ENCODE measurements at places on chromosomes 2 and 18.

DNA sequence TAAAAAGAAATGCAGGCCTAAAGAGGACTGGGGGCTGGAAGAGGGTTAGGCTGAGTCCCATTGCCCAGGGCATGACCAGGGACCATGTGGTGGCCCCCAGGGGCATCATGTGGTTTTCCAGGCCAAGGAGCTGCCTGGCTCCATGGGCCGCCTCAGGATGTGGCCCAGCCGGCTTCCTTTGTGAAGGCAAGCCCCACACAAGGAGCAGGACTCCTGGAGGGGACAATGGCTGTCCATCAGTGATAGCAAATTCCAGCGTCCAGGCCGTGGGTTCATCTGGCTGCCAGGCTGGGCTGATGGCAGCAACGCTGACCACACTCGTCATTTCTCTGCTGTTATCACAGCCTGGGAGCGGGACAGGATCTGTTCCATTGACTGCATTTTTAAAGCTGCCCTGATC lies 82.5 kb downstream of the GBX2 start:
- no peak for DNase-seq

DNA sequence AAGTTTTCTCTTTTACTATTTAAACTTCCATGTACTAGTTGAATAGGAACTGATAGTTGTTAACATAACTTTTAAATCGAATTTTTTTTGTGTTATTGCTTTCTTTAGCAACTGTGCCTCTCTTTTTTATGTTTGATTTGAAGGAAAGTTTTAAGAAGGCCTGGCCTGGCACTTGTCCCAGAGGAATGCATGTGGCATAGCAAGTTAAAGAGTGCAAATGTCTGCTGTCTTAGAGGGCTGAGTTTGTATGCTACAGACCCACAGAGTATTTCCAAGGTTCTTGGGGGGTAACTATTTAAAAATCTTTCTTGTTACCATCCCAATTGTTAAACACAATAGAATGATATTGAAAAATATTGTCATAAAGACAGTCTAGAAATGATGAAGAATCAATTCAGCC lies 47.0 kb downstream of the MTCL1 start:
- DNase-seq = no peak

DNA sequence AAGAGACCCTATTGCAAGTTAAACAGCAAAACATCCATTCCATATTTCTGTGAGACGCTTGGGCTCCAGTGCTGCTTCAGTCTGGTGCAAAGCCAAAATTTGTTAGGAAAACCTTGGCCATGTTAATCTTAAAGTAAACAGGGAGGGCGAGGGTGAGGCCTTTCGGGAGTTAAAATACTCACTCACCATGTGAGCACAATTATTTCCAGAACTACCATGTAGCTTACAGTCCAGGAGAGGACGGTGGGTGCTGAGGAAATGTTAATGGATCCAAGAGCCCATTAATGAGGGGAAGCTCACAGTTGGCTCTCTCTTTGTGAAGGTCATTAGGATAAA lies 286.4 kb downstream of the SLC8A1 start:
- peak; percentile 90 for DNase-seq

DNA sequence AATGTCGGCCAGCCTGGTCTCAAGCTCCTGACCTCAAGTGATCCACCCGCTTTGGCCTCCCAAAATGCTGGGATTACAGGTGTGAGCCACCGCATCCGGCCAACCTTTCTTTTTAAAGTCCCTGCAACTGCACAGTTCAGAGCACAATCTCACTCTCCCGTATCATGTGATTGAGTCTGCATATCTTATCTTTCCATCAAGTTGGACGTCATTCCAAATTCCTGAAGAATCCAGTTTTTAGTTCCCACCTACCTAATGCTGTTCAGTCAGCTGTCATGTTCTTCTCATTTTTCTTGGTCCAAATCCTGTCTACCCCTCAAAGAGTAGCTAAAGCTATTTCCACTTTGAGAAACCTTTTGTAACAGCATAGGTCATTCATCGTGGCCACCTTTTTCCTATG lies 110.8 kb upstream of the FBXO11 start:
- DNase-seq = no peak

DNA sequence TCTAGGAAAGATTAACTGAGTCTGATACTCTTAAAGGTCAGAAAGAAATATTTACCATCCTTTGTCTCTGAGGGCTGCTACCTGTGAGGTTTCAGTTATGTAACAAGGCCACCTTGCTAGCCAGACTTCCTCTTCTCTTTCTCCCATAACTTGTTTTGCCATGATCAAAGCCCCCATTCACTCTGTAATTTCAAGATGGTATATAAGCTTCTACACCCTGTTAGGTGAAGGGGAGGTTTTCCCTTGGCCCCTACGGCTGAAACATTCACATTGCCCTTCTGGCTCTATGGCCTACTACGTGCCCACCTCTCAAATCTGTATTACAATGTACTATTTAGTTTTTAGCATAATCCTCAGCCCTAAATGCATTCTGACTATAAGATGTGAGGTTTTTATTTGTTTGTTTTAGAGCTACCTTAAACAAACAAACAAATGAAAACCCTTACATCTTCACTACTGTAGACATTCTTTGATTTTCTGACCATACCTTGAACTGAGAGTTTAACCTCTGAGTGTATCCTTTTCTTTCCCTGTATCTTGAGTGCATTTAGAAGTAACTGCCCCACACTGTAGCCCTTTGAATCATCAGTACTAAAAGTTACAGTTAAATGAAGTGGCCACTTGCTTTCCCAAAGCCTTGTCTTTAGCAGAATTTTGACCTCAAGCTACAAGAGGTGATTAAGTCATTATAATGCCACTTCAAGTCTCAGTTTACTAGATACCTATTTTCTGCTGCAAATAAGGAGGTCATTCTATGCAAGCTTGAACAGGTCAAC lies 332.2 kb downstream of the SOCS6 start:
- no peak for DNase-seq

DNA sequence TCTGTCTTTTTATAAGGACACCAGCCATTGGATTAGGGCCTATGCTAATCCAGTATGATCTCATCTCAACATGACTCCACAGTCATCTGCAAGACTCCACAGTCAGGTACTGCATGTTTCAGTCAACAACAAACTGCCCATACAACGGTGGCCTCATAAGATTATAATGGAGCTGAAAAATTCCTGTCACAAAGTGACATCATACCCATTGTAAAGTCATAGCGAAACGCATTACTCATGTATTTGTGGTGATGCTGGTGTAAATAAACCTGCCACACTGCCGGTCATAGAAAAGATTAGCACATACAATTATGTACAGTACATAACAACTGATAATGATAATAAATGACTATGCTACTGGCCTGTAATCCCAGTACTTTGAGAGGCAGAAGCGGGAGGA lies 102.2 kb downstream of the TEX51 start:
- DNase-seq = no peak

DNA sequence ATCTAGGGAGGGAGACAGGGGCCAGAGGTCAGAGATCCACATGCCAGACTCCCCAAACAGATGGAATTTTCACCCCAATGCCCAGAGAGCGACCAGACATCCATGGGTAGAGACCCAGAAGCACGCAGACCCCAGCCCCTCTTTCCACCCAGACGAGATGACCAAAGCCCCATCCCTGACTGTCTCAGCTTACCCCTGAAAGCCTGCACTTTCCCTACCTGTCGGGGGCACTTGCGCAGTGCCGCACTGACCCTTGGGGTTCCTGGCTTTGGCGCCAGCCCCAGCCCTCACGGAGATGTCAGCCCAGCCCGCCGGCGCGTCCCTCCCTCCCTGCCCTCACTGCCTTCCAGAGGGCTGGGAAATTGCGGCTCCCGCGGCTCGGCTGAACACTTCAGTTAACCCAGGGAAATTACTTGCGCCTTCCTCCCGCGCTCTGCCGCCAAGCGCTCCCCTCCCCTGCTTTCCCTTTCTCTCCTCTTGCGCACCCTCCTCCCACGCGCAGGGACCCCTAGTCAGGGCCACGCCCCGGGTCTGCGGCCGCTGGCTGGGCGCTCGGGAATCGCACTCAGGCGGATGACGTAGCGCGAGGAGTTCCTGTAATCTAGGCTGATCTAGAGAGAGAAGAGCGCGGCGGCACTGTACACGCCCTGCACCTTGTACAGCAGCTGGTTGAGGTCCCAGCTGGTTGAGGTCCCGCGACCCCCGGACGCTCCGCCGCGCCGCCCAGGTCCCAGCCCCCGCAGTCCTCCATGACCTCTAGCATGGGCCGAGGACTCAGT lies 12.0 kb downstream of the ALPG start:
- no peak for DNase-seq

GRCh38 chr2:101337877-101338276 lies 29.4 kb upstream of the RNF149 start:
- DNase-seq = no peak

GRCh38 chr18:39453356-39453755 lies 1887.8 kb upstream of the CELF4 start:
- no peak for DNase-seq

DNA sequence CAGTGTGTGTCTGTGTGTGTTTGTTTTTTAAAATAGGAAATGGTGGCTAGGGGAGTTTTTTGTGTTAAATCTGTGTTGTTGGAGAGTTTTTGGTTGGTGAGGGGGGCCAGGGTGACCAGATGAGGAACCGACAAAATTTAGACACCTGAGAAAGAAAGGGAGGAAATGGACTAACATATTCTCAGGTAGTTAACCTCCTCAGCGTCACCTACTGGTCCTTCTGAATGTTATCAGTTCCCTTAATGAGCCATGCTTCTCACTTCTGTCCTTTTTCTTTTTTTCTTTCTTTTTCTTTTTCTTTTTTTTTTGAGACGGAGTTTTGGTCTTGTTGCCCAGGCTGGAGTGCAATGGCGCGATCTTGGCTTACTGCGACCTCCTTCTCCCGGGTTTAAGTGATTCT lies 107.0 kb downstream of the FMNL2 start:
- DNase-seq = no peak

DNA sequence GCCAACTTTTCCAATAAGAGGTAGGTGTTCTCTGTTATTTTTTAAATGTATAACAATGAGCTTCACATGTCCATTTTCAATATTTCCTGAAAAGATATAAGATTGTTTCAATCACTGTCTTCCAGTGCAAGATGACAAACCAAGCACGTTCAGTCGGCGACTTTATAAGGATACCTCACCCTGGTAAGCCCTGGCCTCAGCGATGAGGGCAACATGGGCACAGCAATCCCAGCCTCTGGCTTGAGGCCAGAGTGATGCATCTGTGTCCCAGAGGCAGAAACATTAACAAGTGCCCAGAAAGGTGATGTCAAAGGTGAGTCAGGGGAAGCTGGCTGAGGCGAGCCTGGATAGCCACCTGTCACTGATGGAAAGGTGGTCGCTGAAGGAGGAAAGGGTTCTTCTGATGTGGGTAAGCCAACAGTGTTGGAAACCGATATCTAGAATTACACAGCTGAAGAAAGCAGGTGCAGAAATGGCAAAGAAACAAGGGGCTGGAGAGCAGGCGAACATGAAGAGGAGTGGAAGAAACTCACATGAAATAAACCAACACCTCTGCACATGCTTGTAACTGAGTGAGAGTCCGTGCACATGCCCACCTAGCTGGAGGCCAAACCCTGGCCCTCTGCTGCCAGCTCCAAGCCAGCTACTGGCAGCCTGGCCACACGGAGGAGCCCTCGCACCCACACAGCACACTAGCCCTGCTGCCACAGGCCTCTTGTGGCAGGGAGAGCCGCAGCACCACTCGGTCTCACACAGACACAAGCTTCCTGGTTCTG lies 65.5 kb downstream of the FBXO15 start:
- peak; percentile 76 for DNase-seq

DNA sequence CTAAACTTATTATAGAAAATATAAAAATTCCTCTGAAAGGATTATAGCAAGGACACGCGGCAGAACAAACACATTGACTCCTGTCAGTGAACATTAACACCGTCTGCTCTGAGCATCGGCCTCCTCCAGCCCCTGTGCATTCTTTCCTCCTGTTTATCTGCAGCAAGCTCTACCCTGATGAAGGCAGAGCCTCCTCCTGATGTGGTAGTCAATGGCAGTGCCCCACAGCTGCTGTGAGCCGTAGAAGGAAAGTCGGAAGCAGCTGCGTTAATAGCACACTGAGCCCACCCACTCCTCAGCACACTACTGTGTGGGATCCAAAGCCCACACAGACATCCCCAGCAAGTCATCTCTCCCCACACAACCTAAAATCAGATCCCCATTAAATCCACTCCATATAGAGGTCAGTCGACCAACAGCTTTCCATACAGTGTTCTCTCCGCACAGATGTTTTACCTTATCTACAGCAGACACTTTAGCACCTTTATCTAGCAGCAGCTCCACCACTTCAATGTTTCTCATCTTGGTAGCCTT lies 41.0 kb downstream of the KIDINS220 start:
- DNase-seq = no peak

DNA sequence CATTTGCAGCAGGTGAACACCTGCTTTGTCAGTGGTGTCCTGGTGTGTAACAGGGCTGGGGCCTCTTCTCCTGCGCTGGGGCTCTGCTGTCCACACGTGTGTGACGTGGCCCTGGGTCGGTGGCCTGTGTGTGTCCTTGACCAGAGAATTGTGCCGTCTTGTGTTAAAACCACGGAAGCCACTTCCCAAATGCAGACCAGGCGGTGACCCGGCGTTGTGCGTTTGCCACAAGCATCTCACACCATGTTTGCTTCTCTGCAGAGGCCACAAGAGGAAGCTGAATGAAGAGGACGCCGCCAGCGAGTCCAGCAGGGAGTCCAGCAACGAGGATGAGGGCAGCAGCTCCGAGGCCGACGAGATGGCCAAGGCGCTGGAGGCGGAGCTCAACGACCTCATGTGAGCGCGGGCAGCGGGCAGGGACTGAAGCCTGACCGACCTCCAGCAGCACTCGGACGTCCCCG lies 44.3 kb upstream of the KCNG2 start:
- DNase-seq = no peak

DNA sequence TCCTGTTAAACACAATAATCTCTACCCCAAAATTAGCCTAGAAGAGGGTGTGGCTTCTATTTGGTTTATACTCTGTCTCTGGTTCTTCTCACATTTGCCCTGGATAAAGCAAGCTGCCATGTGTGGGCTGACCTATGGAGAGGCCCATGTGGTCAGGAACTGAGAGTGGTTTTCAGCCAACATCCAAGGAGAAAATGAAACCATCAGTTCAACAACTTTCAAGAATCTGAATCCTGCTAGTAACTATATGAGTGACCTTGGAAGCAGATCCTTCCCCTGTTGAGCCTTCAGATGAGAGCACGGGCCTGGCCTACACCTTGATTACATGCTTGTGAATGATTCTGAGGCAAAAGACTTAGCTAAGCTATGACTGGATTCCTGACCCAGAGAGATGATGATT lies 11.5 kb upstream of the TRIB2 start:
- DNase-seq = no peak

DNA sequence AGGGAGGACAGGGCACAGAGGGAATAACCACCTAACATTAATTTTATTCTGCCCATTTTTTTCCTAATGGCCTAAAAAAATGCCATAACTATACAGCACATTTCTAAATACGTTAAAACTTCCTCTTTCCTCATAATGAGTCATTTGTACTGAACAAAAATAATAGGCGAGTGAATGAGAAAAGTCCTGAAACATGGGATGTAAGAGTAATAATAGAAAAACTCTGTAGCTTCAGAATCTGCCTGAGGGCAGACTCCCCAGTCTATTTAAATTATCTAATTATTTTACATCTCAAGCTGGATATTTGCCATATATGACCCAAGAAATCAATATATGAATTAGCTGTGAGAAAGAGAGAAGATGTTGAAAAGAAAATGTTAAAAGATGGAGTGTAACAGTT lies 285.1 kb downstream of the TMX3 start:
- DNase-seq = no peak
